ENCODE measurements at places on chromosomes 12 and 14. TPM values are rescaled to one million over a fixed set of nuclear protein-coding genes. Genes with fewer than 3 reads are reported as not detected.

- no peak overlapping the region for H3K4me3 ChIP-seq
- DNase-seq, result no peak
- H3K36me3 ChIP-seq, result no peaks in the 10 kb centered on the region
- no peak overlapping the region for H3K27ac ChIP-seq
- H3K27me3 ChIP-seq, result no peaks in the 10 kb centered on the region
These were observed 233.8 kb downstream of the DACT1 start for GRCh38 chr14:58871573-58871972.

DNA sequence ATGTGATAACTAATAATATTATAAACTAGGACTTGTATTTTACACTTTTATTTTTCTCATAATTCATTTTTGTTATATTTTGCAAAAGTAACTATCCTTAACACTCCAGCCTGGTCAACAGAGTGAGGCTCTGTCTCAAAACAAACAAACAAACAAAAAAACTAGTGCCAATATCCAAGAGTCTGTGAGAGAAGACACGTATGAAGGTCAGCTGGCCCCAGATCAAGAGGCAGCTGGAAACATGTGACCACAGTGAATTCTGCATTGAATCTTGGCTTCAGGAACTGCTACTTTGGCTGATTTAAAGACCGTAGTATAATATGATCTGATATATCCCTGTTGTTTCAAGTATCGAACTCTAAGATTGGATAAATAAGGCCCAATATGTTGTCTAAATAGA lies 47.0 kb downstream of the ESR2 start:
- no peak for DNase-seq
- H3K27me3 ChIP-seq, result no peaks in the 10 kb centered on the region
- H3K4me3 ChIP-seq, result no peak overlapping the region
- H3K36me3 ChIP-seq, result no peaks in the 10 kb centered on the region
- no peak overlapping the region for H3K27ac ChIP-seq

HOXC10 gene
- total RNA-seq, result not detected

GRCh38 chr14:53355581-53356112 lies 202.5 kb upstream of the DDHD1 start:
- H3K4me3 ChIP-seq, result no peak overlapping the region
- no peak overlapping the region for H3K27ac ChIP-seq
- no peaks in the 10 kb centered on the region for H3K27me3 ChIP-seq
- DNase-seq, result no peak

GRCh38 chr14:36751920-36752319 lies 90.3 kb downstream of the PAX9 start:
- no peaks in the 10 kb centered on the region for H3K36me3 ChIP-seq
- no peak overlapping the region for H3K4me3 ChIP-seq
- no peak for DNase-seq
- H3K4me1 ChIP-seq, result no peaks in the 10 kb centered on the region

SYT1 gene
- total RNA-seq, result not detected

DNA sequence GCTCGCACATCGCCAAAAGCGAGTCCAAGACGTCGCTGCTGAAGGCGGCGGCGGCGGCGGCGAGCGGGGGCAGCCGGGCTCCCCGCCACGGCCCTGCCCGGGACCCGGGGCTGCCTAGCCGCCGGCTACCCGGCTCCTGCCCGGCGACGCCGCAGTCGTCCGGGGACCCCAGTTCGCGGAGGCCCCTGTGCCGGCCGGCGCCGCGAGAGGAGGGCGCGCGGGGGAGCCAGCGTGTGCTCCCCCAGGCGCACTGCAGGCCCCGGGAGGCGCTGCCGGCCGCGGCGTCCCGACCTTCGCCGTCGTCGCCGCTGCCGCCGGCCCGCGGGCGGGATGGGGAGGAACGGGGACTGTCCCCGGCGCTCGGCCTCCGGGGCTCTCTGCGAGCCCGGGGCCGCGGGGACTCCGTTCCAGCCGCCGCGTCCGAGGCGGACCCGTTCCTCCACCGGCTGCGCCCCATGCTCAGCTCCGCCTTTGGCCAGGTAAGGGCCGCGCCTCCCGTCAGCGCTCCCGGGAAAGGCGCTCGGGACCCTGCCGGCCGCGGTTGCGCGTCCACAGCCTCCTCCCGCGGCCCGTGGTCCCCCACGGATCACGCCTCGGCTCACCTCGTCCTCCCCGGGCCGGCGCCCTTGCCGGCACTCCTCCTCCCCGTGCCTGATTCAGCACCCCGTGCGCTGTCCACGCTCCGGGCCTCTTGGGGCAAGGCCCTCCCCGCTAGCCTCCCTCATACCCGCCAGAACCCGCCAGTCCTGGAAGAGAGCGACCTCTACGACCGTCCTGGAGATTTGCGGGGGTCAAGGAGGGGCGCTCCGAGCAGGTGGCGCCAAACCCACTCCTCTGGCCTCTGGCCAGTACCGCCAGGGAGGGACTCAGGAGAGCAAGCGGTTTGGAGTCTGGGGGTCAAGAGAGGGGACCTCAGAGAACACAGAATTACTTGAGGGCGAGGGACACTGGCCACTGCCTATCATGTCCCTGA lies 721 bp downstream of the CABP1 start:
- no peak overlapping the region for H3K27ac ChIP-seq
- DNase-seq, result peak; percentile 22
- peaks cover 15% of the 10 kb centered on the region for H3K4me1 ChIP-seq
- H3K27me3 ChIP-seq, result peaks cover 56% of the 10 kb centered on the region
- H3K36me3 ChIP-seq, result no peaks in the 10 kb centered on the region
- peak overlapping the region; percentile 33 for H3K4me3 ChIP-seq

- no peaks in the 10 kb centered on the region for H3K27me3 ChIP-seq
- DNase-seq, result no peak
- peaks cover 54% of the 10 kb centered on the region for H3K4me1 ChIP-seq
- H3K36me3 ChIP-seq, result no peaks in the 10 kb centered on the region
- no peak overlapping the region for H3K27ac ChIP-seq
These were observed 96.3 kb upstream of the EEA1 start for GRCh38 chr12:93025145-93026103.
